ENCODE measurements at places on chromosomes 6 and 20.

- no peak for DNase-seq
Observed at GRCh38 chr6:170112583-170112860, 178.4 kb downstream of the DLL1 start.

- no peak for DNase-seq
Observed at GRCh38 chr6:84227044-84227433, 404 bp downstream of the CEP162 start.

DNA sequence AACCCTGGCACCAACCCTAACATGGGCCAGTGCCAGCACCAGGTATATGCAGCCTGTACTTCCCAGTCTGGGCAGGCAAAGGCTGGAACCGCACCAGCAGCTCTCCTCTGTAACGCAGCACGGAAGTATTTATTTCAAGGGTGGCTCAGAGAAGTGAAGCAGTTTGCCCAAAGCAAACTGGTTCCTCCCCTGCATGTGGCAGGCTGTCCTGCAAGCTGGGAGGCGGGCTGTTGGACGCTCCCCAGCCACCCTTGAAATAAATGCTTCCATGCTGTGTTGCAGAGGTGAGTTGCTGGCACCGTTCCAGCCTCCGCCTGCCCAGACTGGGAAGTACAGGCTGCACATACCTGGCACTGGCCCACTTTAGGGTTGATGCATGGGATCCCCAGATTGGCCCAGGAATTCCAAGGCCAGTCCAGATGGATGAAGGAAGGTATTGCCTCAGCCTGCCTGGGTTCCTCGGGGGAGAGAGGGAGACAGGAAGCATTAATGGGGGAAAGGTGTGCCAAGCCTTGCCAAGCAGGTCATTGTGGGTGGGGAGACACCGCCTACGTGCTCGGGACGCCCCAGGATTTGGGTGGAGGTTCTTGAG is 49.8 kb downstream of the PPARD start:
- DNase-seq: no peak

GRCh38 chr6:5229356-5229755 is 31.4 kb downstream of the LYRM4 start:
- no peak for DNase-seq

DNA sequence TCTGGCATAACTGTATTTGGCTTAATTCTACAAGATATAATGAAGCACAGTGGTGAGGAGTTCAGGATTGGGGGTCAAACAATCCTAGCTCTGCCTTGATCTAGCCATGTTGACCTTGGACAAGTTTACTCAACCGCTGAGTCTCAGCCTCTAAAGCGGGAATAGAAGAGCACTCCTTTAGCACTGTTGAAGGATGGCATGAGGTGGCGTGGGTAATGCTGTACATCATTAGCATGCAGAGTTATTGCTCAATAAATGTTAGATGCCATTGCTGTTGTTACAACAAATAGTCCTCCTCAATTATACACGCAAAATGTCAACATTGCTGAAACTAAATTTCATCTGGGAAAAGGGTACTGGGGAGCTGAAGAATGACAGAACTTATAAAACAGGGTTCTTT is 78.6 kb downstream of the KIF13A start:
- no peak for DNase-seq

- DNase-seq: no peak
Observed at GRCh38 chr20:44856856-44857448, 28.6 kb upstream of the YWHAB start.

DNA sequence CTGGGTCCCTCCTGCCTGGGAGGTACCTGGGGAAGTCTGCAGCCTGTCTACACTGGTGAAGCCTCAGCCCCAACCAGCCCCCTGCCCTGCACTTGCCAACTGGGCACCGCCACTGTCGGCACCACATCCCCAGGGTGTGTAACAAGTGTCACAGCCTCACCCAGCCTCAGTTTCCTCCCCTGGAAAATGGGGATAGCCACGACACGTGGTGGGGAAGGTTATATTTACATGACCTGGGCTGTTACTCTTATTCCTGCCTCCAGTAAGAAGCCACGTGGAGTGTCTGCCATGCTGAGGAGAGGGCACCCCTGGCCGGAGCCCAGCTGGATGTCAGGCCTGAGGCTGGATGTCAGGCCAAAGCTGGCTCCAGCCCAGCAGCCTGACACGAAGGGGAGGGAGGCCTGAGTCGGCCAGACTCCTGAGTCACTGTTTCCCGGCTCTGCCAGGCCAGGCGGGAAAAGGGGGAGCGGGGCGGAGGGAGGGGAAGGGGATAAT is 44.9 kb downstream of the SNAI1 start:
- DNase-seq: no peak

GRCh38 chr6:31386977-31387376 is 16.4 kb upstream of the MICA start:
- DNase-seq: no peak
